ENCODE measurements at places on chromosomes 7 and 10.
A peak's percentile ranks its signal among the peaks of the same experiment; 100 is the strongest.

DNA sequence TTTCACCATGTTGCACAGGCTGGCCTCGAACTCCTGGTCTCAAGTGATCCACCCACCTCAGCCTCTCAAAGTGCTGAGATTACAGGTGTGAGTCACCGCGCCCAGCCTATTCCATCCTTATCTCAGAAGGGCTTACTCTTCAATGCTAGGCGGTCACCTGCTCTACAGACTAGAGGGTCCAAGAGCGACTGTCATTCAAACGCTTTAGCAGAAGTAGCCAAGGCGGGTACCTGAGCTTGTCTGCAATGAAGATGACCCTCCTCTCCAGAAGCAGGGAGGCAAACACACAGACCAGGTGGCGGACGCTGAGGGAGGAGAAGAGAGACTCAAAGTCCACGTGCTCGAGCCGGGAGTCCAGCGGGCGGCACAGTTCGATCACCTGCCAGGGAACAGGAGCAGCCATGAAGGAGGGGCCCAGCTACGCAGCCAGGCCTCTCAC is 65.1 kb upstream of the MKRN1 start:
- no peak for DNase-seq

- no peak for DNase-seq
Measured at GRCh38 chr10:52663161-52663560, 109.4 kb downstream of the MBL2 start.

- no peak for DNase-seq
Measured at GRCh38 chr10:114389426-114389825, 14.9 kb downstream of the AFAP1L2 start.

- DNase-seq = no peak
Measured at GRCh38 chr10:114650831-114651230, 7.2 kb downstream of the ABLIM1 start.

DNA sequence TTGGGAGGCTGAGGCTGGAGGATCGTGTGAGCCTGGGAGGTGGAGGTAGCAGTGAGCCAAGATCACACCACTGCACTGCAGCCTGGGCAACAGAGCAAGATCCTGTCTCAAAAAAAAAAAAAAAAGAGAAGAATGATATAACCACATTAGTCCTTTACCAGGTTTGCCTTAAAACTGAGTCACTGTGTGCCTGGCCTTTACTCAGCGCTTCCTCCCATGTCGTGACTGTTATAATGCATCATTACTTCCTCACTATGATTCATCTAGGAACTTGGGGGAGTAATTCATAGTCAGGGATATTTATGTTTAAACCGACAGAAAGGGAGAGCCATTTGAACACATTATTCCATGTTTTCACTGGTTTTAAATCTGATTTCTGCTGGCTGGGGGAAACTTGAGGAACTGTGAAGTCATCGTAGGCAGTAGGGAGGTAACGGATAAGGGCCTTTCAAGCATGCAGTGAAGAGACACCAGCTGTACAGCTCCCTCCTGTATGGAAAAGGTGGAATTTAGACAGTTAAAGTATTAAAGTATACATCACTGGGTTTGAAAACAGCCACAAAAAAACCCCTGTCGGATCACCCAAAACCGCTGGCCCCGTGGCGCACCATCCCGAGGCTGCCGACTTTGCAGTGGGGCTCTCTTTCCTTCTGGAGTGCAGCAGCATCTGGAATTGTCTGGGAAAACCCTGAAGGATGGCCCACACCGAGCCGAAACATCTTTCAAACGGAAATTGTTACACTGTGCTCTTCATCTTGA is 119.8 kb downstream of the NKX6-2 start:
- DNase-seq = no peak

GRCh38 chr10:21634599-21635365 is 100.8 kb downstream of the MLLT10 start:
- no peak for DNase-seq

- DNase-seq = no peak
Measured at GRCh38 chr10:125521721-125522680, 161.0 kb downstream of the TEX36 start.

GRCh38 chr10:73771722-73772280 is 10.0 kb upstream of the CHCHD1 start:
- DNase-seq = peak; percentile 74

- DNase-seq = no peak
Measured at GRCh38 chr7:14195079-14195478, 205.6 kb upstream of the ETV1 start.

DNA sequence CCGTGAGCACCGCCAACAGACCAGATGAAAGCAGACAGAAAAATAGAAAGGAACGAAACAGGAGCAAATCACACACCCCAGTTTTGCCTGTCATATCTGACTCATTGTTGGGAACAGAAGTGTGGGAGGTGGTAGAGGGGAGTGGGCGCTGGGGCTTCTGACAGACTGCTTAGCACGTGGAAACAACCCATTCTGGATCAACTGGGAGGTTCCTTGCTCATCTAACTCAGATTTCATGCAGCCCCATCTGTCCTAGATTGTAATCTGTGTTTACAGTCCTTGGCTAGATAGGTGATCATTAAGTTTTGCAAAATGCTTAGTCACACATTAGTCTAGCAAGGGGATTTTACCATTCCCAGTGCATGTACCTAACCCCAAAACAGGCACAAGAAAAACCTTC is 154.1 kb downstream of the NRP1 start:
- no peak for DNase-seq

DNA sequence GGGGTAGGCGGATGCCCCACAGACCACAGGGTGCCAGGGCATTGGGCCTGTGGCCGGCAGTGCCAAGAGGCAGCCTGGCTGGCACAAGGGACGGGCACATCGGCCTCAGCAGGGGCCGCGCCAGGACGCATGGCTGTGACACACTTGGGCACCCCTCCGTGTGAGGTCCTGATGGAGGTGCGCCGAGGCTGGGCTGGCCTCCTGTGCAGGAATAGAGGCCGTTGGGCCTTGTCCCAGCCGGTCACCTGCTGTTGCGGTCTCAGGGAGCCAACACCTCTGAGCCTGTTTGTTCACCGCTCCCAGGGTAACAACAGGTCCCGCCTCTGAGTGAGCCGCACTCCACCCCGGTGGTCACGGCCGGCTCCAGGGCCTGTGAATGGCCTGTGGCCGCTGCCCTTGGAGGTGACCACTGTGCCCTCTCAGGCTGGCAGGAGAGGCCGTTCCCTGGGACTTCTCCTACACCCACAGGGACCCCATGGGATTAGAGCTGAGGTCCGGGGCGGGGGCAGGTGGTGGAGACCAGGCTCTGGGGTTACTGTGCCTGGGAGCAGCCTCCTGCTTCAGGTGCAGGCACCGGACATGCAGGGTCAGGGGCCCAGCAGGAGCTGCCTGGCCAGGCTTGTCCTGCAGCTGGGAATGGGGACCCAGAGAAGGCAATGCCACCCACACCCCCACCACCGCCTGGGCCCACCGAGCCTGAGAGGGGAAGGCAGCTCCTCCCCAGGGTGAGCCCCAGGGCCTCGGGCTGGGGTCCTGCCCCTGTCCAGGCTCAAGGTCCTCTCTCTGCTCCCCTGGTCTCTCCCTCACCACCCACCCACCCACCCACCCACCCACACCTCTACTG is 12.0 kb downstream of the PWWP2B start:
- DNase-seq = no peak

GRCh38 chr10:112585126-112585525 is 138.1 kb downstream of the VTI1A start:
- DNase-seq = no peak

DNA sequence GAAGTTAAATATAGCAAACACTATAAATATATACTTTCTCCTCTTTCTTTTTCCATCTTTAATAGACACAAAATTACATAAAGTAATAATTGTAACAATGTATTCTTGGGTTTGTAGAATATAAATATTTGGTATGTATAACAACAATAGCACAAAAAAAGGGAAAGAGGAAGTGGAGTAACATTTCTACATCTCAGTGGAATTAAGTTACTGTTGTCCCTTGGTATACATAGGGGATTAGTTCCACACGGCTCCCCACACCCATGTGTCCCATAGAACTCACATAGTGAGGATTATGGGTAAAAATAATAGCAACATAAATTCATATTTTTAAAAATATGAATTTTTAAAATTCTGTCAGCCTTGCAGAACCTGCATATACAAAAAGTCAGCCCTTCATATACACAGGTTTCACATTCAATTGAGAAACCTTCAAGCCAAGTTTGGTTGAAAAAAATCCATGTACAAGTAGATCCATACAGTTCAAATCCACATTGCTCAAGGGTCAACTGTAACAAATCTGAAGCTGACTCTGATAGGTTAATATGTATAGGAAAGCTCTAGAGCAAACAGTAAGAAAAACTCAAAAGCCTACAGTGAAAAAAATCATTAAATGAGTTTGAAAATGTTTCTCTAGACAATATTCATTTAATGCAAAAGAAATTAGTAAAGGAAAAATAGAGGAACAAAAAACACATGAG is 92.4 kb downstream of the HYCC1 start:
- DNase-seq = no peak

Measured in activated naive CD4-positive, alpha-beta T cell (primary cell).